T follicular helper cell (primary cell): ENCODE measurements at places on chromosomes 6 and 20.

DNA sequence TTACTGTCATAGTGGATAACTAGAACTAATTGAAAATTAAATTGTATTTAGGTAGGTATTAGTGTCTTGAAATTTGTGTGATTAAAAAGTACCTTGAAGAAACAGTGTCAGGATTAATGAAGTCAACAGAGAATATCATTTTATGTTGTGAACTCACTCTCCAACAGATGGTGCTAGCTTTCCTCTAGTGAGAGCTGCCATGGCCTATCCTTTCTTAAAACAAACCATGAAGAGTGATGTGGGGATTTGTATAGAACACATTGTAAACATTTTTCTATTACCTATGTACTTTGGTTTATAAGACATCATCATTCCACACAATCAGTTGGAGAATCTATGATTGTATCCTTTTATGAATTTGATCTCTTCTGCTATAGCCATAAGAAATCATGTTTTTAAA is 4.8 kb upstream of the SRSF12 start:
- no peak for DNase-seq

DNA sequence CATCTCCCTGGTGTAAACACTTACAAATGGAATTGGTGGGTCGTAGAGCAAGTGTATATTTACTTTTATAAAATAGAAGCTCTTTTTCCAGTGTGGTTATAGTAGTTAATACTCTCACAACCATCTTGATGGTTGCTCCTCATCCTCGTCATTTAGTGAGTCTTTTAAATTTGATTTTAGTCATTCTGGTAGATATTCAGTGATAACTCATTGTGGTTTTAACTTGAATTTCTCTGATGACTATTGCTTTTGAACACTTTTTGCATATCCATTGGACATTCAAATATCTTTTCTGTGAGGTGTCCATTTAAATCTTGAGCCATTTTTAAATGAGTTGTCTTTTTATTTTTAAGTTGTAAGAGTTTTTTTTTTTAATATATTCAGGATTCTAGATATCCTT is 189.2 kb upstream of the PHACTR1 start:
- DNase-seq = no peak

DNA sequence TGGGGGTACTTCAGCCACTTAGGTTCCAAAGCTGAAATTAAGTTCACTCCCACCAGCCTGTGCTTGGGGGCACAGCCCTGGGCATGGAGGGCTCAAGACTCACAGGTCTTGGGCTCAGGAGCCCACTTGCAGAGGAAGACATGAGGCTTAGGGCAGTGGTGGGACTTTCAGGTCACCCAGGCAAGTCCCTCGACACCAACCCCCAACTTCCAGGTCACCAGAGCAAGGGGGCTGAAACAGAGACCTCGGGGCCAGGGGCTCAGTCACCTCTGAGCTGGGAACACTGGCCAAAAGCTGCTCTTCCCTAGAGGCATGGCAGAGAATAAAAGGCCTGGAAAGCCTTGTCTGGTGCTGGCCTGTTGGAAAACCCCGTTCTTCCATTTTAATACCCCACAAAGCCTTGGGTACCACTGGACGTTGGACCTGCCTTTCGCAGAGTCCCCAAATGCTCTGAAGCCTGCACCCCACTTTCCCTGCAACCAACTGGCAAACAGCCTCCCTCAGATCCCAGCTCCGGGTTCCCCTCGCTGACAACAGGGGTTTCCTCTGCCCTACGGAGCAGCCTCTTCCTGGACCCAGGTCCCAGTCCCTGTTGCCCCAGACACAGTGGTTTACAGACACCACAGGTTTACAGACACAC is 160.9 kb upstream of the PMEPA1 start:
- no peak for DNase-seq

DNA sequence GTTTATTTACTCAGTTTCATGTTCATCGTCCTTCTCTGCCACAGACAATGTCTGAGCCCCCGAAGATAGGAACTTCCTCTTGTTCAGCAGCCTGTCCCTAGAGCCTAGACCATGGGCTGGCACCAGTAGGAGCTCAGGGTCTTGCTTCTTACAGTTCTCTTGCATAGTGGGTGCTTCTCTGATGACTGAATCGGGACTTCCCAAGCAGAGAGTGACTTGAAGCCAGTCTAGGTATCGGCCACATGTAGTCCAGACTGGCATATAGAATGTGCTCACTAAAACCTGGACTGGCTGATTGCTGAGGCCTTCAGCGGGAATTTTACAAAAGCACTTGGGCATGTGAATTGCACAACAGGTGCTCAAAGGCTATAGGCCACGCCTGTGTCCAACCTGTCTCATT is 52.0 kb downstream of the PRDM1 start:
- no peak for DNase-seq

DNA sequence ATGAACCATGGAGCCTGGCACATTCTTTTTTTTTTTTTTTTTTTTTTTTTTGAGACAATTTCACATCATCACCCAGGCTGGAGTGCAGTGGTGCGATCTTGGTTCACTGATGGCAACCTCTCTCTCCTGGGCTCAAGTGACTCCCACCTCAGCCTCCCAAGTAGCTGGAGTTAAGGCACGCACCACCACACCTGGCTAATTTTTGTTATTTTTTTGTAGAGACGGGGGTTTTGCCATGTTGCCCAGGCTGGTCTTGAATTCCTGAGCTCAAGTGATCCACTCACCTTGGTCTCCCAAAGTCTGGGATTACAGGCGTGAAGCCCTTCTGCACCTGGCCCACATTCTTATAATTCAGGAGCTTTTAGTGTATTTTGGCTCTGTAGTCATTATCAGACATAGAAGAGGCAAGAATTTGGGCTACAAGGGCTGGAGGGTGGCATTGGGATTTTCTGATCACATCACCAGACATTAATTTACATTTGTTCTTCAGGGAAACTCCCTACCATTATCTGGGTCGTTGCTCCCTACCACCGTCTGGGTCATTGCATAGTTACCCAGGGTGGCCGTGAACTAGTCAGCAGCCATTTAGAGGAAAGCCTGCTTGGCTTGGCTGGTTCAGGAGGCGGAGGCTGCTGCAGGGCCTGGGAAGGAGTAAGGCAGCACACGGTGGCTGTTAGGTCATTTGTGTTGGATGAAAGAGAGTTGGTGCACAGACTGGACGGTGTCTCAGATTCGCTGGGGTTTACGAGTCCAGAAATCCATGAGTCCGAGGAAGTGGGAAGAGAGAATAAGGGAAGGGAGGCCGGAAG is 17.6 kb downstream of the ARID1B start:
- no peak for DNase-seq

GRCh38 chr6:111631903-111632460 is 26.3 kb upstream of the TRAF3IP2 start:
- DNase-seq = no peak

- DNase-seq = no peak
These were observed 48.2 kb downstream of the JAG1 start for GRCh38 chr20:10625641-10626040.

DNA sequence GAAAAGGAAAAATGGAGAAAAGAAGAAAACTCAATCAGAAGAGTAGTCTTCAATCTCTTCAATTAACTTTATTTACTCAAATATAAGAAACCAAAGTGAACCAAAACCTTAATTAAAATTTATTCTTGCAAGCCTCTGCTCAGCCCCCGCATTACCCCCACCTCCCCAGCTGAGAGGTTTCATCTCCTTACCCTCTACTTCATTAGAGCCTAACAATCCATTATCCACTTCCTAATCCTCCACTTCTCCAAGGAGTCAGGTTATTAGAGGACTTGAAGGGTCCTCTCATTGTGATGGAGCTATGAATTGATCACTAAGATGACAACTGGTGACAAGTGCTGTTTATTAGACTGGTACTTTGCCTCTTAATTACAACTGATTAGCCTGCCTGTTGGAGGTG is 956.5 kb downstream of the TFAP2A start:
- DNase-seq = no peak

DNA sequence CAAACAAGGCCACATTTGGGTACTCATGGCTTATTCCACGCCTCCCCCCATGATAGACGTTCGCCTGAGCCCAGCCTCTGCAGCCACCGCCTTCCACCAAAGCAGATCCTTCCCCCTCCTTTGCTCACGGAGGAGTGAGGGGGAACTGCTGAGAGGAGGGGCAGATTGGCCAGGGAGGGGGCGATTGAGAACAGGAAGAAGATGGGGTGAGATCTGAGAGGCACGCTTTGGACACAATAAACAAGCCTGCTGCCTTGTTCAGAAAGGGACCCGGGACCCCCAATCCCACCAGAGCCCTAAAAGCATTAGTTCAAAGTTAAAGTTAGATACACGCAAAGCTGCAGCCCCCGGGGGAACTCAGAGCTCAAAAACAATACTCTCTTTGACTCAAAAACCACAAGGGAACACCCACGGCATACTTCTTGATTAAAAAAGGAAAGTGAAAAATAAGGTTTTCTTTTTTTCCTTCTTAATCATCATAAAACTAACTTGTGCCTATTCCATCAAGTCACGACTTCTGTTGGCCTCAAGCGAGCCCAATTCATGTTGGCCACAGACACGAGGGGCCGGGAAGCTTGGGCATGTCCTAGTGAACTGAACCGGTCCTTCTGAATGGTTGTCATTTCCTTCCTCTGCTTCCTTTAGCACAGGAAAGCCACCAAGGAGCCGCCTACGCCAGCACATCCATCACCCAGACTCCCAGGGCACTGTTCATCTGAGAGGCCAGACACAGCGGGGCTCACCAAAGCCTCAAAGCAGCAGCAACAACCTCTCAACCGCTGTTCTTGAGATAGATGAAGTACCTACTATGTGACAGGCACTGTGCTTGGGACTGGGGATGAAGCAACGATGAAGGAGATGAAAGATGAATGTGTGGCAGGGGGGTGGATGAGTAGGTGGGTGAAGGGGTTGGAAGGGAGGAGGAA is 44.7 kb downstream of the NFATC2 start:
- peak; percentile 22 for DNase-seq
